ENCODE measurements at places on chromosomes 6 and 20.

DNA sequence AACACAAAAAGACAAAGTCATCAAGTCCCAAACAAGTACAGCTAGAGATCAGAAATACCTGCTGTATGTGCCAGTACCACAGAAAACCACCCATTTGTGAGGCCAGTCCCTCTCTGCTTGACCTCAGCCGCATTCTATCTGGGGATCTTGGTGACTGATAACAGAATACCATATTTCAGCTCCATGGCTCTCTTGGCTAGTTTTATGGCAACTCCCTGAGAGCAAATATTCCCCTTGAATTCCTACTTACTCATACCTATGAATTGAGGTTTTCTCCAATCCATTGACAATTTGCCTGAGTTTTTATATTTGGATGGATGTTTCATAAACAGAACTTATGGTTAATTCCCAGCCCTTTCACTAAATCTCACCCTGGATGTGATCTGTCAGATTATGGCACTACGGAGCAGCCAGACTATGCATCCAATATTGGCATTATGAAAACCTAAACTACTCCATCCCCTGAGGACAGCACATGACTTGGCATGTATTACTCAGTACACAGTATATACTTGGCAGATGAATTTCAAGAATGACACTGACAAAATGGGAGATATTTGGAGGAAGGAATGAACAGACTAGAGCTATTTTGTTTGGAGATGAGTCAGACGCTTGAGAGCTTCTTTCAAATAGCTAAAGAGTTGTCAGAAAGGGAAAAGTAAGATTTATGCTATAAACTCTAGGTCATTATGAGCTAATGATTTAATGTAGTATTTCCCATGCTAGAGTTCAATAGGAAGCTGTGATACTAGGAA lies 95.7 kb downstream of the PRDM1 start:
- ATAC-seq = peak; percentile 18

GRCh38 chr6:143700684-143701348 lies 23.1 kb downstream of the PHACTR2 start:
- no peak for ATAC-seq

GRCh38 chr6:45483021-45483420 lies 105.3 kb upstream of the SUPT3H start:
- no peak for ATAC-seq

GRCh38 chr6:166309977-166310376 lies 1.8 kb upstream of the PRR18 start:
- ATAC-seq = no peak

GRCh38 chr6:1099264-1099663 lies 212.6 kb upstream of the FOXQ1 start:
- no peak for ATAC-seq

- peak; percentile 83 for ATAC-seq
Observed at GRCh38 chr6:45209762-45210161, 118.4 kb upstream of the RUNX2 start.

- ATAC-seq = no peak
Observed at GRCh38 chr6:82589509-82590206, 226.0 kb downstream of the TPBG start.

DNA sequence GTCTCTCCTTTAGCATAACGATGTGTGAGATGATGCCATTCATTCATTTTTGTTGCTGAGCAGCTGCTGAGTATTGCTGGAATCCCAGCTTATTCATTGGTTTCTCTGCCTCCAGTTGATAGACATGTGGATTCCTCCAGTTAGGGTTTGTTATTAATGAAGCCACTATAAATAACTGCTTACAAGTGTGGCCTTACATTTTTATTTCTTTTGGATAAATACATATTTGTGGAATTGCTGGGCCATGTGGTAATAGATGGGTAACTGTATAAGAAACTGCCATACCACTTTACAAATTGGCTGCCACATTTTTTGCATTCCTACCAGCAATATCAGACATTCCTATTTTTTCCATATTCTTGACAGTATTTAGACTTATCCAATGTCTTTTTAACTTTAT lies 2.6 kb upstream of the HLA-B start:
- ATAC-seq = no peak

- no peak for ATAC-seq
Observed at GRCh38 chr6:138848461-138848860, 52.6 kb downstream of the ECT2L start.

DNA sequence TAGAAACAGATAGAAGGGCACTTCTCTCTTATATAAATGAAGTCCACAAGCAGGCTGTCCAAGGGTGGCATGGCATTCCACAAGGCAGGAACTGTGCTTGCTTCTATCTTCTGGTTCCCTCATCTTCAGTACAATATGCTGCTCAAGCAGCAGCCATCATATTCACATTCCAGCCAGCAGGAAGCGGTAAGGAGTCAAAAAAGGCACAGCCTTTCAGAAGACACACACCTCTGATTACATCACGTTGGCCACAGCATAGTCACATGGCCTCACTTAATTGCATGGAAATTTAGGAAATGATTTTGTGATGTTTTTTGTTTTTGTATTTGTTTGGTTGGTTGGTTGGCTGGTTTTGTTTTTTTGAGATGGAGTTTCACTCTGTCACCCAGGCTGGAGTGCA lies 19.0 kb downstream of the REM1 start:
- no peak for ATAC-seq

DNA sequence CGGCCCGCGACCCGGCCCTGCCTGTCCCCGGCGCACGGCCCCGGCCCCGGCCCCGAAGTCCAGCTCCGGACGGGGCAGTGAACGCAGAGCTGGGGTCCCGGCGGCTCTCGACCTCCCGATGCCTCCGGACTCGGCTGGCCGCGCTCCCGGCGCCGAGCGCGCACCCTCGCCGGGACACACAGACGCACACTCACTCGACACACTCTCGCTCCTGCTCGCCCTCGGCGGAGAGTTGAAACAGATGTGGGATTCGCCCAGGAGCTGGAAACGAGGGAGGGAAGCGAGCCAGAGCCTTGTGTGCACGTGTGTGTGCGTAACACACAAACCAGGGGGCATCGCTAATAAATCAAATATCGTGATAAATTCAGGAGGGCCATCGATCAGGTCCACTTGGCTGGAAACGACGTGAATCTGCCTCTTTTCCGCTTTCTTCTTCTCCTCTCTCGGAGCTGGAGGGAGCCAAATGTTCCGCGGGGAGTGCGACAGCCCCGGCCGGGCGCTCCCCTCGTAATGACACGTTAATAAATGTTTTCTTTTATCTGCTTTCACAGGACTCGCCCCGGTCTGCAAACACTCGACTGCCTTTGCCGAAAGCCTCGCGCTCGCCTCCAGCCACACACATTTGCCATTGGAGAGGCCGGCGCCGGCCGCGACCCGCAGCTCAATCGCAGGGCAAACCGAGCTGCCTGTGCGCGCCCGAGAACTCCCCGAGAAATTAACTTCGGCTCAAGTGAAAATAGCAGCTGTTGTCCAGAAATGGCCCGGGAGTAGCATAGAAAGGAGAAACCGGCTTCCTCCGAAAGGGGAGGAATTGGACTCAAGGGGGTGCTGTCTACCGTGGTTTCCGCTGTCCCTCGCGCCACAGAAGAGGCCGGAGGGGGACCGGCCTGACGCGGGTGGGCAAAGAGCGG lies 828 bp upstream of the SULF2 start:
- ATAC-seq = no peak

DNA sequence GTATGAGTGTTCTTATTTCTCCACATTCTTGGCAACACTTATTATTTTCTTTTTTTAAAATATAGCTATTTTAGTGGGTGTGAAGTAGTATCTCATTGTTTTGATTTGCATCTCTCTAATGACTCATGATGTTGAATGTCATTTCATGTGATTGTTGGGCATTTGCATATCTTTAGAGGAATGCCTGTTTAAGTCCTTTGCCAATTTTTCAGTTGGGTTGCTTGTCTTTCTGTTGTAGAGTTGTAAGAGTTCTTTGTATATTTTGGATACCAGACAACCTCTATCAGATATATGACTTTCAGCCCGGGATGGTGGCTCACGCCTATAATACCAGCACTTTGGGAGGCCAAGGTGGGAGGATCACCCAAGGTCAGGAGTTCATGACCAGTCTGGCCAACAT lies 5.1 kb upstream of the POPDC3 start:
- no peak for ATAC-seq

DNA sequence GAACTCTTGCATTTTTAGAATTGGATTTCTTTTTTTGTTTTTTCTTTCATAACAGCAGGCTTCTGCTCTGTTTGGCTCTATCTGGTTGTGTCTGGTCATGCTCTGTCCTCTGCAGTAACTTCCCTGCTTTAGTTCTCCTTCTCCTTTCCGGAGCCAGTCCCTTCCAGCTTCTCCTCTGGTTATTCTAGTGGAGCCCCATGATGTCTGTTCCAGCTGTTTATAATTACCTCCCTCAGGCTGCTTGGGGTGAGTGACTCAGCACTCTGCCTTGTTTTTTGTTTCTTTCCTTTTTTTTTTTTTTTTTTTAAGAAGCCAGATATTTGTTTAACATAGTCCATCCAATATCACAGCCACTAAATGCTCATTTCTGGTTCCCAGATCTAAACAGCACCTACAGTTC lies 409.6 kb downstream of the MAFB start:
- no peak for ATAC-seq

DNA sequence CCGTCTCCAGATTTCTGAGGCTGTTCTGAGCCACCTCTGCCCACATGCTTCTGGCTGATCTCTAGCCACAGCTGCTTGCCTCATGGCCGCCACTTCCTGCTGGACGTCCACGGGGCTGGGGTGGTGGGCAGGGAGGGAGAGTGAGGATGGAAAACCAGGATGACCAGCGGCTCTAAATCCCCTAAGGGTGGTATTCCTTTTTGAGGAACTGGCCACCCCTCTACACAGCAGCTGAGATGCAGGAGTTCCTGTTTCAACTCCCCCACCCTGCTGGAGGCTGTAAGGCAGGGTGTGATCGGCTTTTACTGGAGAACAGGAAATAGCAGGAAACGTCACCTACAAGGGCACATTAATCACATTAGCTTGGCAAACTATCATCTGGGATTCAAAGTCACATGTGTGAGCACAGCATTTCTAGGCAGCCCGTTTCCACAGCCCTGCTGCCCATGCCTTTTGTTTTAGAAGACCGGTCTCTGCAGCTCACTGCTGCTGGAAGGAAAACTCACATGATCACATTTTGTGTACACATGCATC lies 181.6 kb upstream of the ECI2 start:
- no peak for ATAC-seq
